Nephron progenitor cell (in vitro differentiated cells): ENCODE measurements at places on chromosomes 2 and 18.

- H3K27ac ChIP-seq = no peak overlapping the region
- no peaks in the 10 kb centered on the region for H3K4me1 ChIP-seq
- peaks cover 7% of the 10 kb centered on the region for H3K36me3 ChIP-seq
- no peak overlapping the region for H3K4me3 ChIP-seq
- DNase-seq = no peak
Measured at GRCh38 chr2:217777906-217778305, 224.9 kb downstream of the TNS1 start.

- H3K27ac ChIP-seq = no peak overlapping the region
- no peak overlapping the region for H3K4me3 ChIP-seq
- peaks cover 37% of the 10 kb centered on the region for H3K27me3 ChIP-seq
- H3K4me1 ChIP-seq = peaks cover 35% of the 10 kb centered on the region
Measured at GRCh38 chr2:112814278-112814677, 22.3 kb downstream of the IL1B start.

DNA sequence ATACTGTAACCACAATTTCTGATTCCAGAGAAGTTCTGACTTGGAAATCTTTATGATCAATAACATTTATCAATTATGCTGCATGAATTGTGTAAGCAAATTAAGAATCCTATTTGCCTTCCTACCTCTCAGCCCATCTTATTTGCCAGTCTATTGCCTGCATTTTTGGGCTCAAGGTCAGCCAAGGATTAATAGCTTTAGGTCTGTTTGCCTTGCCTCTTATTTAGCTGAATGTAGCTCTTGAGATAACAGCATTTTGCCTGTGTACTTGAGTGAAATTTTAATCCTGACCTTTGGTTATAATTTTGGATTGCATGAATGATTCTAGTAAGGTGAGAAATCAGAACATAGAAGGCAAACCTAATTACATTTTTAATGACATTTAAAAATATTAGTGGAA, 51.2 kb downstream of the MYO3B start:
- H3K4me1 ChIP-seq = peaks cover 12% of the 10 kb centered on the region
- H3K27me3 ChIP-seq = peaks cover 5% of the 10 kb centered on the region
- H3K36me3 ChIP-seq = no peaks in the 10 kb centered on the region
- no peak overlapping the region for H3K4me3 ChIP-seq
- no peak overlapping the region for H3K27ac ChIP-seq

DNA sequence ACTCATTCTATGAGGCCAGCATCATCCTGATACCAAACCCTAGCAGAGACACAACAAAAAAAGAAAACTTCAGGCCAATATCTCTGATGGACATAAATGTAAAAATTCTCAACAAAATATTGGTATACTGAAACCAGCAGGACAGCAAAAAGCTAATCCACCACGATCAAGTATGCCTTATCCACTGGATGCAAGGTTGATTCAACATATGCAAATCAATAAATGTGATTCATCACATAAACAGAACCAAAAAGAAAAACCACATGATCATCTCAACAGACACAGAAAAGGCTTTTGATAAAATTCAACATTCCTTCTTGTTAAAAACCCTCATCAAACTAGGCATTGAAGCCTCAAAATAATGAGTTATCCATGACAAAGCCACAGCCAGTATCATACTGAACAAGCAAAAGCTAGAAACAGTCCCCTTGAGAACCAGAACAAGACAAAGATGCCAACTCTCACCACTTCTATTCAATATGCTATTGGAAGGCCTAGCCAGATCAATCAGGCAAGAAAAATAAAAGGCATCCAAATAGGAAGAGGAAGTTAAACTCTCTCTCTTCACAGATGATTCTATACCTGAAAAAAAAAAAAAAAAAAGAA, 45.3 kb downstream of the RTTN start:
- H3K4me3 ChIP-seq = no peak overlapping the region
- H3K4me1 ChIP-seq = peaks cover 5% of the 10 kb centered on the region

GRCh38 chr2:20626698-20627513, 24.0 kb downstream of the HS1BP3 start:
- no peaks in the 10 kb centered on the region for H3K36me3 ChIP-seq
- peaks cover 3% of the 10 kb centered on the region for H3K27me3 ChIP-seq
- peak overlapping the region; percentile 51 for H3K27ac ChIP-seq
- H3K4me1 ChIP-seq = peaks cover 68% of the 10 kb centered on the region
- peak; percentile 45 for DNase-seq

GRCh38 chr2:180505203-180505602, 475.2 kb upstream of the UBE2E3 start:
- DNase-seq = no peak
- H3K36me3 ChIP-seq = no peaks in the 10 kb centered on the region
- no peaks in the 10 kb centered on the region for H3K4me1 ChIP-seq
- H3K4me3 ChIP-seq = no peak overlapping the region
- H3K27me3 ChIP-seq = no peaks in the 10 kb centered on the region

GRCh38 chr2:189013671-189014448, 39.7 kb downstream of the COL3A1 start:
- H3K27ac ChIP-seq = no peak overlapping the region
- no peak overlapping the region for H3K4me3 ChIP-seq
- H3K27me3 ChIP-seq = no peaks in the 10 kb centered on the region
- H3K36me3 ChIP-seq = no peaks in the 10 kb centered on the region

- H3K4me1 ChIP-seq = peaks cover 9% of the 10 kb centered on the region
- H3K27me3 ChIP-seq = peaks cover 3% of the 10 kb centered on the region
- DNase-seq = no peak
- no peak overlapping the region for H3K27ac ChIP-seq
- no peaks in the 10 kb centered on the region for H3K36me3 ChIP-seq
- H3K4me3 ChIP-seq = no peak overlapping the region
Measured at GRCh38 chr2:151024696-151025251, 236.9 kb downstream of the RBM43 start.

GRCh38 chr2:45406621-45407020, 204.4 kb downstream of the SRBD1 start:
- no peaks in the 10 kb centered on the region for H3K27me3 ChIP-seq
- no peak overlapping the region for H3K4me3 ChIP-seq
- no peaks in the 10 kb centered on the region for H3K4me1 ChIP-seq
- H3K36me3 ChIP-seq = peaks cover 17% of the 10 kb centered on the region

DNA sequence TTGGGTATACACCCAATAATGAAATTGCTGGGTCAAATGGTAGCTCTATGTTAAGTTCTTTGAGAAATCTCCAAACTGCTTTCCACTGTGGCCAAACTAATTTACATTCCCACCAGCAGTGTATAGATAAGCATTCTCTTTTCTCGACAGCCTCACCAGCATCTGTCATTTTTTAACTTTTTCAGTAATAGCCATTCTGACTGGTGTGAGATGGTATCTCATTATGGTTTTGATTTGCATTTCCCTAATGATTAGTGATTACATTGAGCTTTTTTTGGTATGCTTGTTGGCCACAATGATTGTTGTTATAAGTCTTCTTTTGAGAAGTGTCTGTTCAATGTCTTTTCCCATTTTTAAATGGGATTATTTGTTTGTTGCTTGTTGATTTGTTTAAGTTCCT, 50.4 kb upstream of the EPAS1 start:
- no peak for DNase-seq
- peaks cover 5% of the 10 kb centered on the region for H3K4me1 ChIP-seq
- H3K36me3 ChIP-seq = no peaks in the 10 kb centered on the region
- H3K4me3 ChIP-seq = no peak overlapping the region

- peaks cover 2% of the 10 kb centered on the region for H3K27me3 ChIP-seq
- H3K4me1 ChIP-seq = peaks cover 42% of the 10 kb centered on the region
- no peak for DNase-seq
- H3K36me3 ChIP-seq = no peaks in the 10 kb centered on the region
- no peak overlapping the region for H3K4me3 ChIP-seq
Measured at GRCh38 chr18:76505614-76506013, 10.6 kb upstream of the ZNF516 start.

DNA sequence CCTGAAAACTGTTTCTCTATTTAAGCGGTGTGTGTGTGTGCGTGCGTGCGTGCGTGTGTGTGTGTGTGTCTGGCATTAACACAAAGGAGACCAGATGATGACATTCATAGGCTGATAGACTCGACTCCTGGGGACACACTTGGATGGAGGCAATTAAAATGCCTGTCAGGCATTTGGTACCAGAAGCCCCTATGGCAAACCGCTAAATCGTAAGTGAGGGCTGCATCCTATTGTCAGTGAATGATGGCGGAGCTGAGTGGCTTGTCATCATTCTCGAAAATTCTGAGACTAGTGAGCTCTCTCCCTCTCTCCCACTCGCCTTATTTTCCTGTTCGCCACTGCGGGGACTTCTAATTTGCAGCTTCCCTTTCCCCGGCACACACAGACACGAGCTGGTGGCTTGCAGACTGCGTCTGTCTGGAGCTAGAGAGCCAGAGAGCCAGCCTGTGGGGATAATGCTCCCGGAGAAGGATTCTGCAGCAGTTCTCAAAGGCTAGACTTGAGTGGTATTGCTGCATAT, 155.4 kb downstream of the MAP2 start:
- peak overlapping the region; percentile 69 for H3K4me3 ChIP-seq
- peaks cover 19% of the 10 kb centered on the region for H3K4me1 ChIP-seq
- H3K36me3 ChIP-seq = no peaks in the 10 kb centered on the region
- H3K27ac ChIP-seq = no peak overlapping the region

DNA sequence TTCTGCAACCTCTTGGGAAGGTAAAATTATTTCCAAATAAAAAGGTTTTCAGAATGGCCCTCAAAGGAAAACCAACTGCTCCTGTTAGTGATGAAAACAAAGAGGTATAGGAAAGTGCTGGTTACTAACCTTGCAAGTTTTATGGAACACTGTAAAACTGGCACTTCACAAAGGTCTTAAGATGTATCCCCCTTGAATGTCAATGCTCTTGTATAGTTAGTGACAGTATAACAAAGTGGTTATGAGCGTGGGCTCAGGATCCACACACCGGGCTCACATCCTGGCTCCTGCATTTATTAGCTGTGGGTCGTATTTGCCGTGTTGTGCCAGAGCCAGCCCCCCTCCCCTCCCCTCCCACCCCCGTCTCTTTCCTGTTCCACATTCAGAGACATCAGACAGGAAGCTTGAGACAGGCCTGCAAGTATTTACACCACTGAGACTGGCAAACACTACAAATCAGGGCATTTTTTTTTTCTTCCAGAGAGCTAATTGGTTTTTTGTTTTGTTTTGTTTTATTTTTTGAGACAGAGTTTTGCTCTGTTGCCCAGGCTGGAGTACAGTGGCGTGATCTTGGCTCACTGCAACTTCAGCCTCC, 9.2 kb upstream of the DNPEP start:
- peaks cover 32% of the 10 kb centered on the region for H3K27me3 ChIP-seq
- H3K4me3 ChIP-seq = no peak overlapping the region
- no peak overlapping the region for H3K27ac ChIP-seq
- DNase-seq = no peak
- peaks cover 46% of the 10 kb centered on the region for H3K4me1 ChIP-seq

DNA sequence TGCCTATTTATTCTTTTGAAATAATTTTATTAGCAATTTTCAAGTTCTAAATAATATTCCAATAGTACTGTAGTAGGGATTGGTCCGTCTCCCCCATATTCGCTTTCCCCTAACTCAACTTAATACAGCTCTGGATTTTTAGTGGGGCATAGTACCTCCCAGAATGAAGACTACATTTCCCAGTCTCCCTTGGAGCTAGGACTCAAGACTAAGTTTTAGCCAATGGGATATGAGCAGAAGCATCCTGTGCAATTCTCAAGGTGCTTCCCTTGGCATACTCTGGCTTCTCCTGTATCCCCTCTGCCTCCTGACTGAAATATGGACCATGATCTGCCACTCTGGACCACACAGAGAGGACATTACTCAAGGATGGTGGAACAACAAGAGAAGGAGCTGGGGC, 24.1 kb downstream of the ST3GAL5 start:
- no peak overlapping the region for H3K4me3 ChIP-seq
- H3K4me1 ChIP-seq = peaks cover 10% of the 10 kb centered on the region
- no peaks in the 10 kb centered on the region for H3K36me3 ChIP-seq
- DNase-seq = no peak
- H3K27me3 ChIP-seq = peaks cover 7% of the 10 kb centered on the region

GRCh38 chr2:59041139-59041538, 800.0 kb upstream of the FANCL start:
- no peak for DNase-seq
- no peak overlapping the region for H3K27ac ChIP-seq
- H3K27me3 ChIP-seq = no peaks in the 10 kb centered on the region
- H3K36me3 ChIP-seq = no peaks in the 10 kb centered on the region
- no peak overlapping the region for H3K4me3 ChIP-seq

GRCh38 chr18:31321719-31322118, 3.8 kb downstream of the DSG1 start:
- DNase-seq = no peak
- H3K4me1 ChIP-seq = no peaks in the 10 kb centered on the region
- no peak overlapping the region for H3K27ac ChIP-seq
- no peaks in the 10 kb centered on the region for H3K36me3 ChIP-seq

DNA sequence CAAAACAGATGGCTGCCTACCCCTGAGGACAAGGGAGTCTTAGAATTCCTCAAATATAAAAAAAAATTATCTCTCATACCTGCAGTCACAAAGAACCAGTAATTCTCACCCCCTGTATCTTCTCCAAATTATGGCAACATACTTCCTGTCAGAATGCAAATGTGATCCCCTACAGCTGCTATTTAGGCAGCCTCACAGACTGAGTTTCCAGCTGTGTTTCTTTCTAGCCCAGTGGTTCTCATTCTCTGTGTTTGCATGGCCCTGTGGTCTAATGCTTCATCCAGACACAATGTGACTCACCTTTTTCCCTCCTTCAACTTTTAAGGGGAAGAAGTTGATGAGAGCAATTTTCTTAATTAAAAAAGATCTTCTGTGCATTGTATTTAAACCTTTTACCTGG, 726.3 kb downstream of the TSN start:
- H3K27ac ChIP-seq = no peak overlapping the region
- DNase-seq = no peak
- no peaks in the 10 kb centered on the region for H3K4me1 ChIP-seq
- H3K4me3 ChIP-seq = no peak overlapping the region

- H3K27me3 ChIP-seq = peaks cover 6% of the 10 kb centered on the region
- no peak overlapping the region for H3K4me3 ChIP-seq
- H3K4me1 ChIP-seq = peaks cover 28% of the 10 kb centered on the region
- H3K27ac ChIP-seq = peak overlapping the region; percentile 83
- DNase-seq = no peak
Measured at GRCh38 chr2:238466243-238466756, 39.6 kb downstream of the ASB1 start.

DNA sequence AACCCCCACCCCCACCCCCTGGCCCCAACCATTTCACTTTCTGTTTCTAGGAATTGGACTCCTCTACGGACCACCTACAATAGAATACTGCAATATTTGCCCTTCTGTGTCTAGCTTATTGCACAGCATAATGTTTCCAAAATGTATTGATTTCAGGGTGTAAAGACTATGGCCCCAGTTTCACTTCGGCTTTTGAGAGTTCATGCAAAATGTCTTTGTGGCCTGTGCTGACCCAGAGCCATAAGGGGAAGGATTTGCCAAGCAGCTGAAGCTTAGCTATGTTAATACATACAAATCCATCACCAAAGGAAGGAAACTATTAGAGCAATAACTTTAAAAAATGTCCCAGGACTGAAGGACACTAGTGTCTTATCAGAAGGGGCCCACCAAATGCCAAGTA, 11.2 kb upstream of the ATP9B start:
- H3K4me1 ChIP-seq = no peaks in the 10 kb centered on the region
- no peak for DNase-seq
- no peaks in the 10 kb centered on the region for H3K36me3 ChIP-seq
- H3K4me3 ChIP-seq = no peak overlapping the region
- no peaks in the 10 kb centered on the region for H3K27me3 ChIP-seq
- peak overlapping the region; percentile 22 for H3K27ac ChIP-seq
